Lower lobe of right lung (tissue), 2 donors: ENCODE measurements at places on chromosomes 5 and 9. TPM values are rescaled to one million over a fixed set of nuclear protein-coding genes. Genes with fewer than 3 reads are reported as not detected.

ADRA1B gene
- 3.8 TPM for total RNA-seq

DNA sequence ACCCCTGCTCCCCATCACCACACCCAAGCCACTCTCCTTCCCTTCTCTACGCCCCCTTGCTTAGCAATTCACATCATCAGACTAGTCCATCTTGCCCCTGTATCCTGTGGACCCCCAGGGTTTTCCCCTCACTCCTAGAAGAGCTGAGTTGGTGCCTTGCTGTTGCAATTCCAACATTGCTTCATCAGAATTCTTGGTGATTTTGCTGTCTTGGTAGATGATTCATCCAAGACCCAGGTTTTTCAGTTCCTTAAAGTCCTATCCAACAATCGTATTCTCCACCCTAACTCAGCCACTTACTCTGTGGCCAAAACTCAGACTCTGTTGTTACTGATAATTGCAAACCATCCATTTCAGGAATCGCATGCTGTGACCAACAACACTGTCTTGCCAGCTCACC is 21.4 kb upstream of the CCNJL start:
- DNase-seq, result no peak

JAKMIP2 gene
- total RNA-seq, result 8.3 TPM

GRCh38 chr5:1860949-1861348 is 21.8 kb downstream of the IRX4 start:
- no peak for DNase-seq

DNA sequence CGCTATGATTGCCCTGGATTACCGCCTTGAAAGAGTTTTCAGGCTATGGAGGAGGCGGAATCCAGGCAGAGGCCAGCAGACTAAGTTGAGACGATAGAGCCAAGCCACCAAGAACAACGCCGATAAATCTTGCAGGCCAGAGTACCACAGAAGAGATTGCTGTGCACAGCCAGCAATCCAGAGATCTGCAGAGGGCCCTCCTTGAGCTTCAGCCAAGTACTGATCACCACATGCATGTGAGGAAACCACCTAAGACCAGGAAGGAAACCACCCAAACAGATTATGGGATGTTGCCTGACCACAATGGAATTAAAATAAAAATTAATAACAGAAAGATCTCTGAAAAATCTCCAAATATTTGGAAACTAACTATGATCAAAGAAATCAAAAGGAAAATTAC is 74.9 kb downstream of the GCNT4 start:
- DNase-seq, result no peak

PCDHGA9 gene
- total RNA-seq, result 4.8 TPM

GRCh38 chr9:91776409-91777291 is 173.4 kb downstream of the ROR2 start:
- DNase-seq, result no peak

- no peak for DNase-seq
Measured at GRCh38 chr5:8505196-8505595, 636.2 kb downstream of the MTRR start.

GRCh38 chr5:117337064-117337749 is 762.6 kb upstream of the SEMA6A start:
- no peak for DNase-seq

PPP3R2 gene
- total RNA-seq, result not detected

PNPLA7 gene
- total RNA-seq, result 12.2 TPM

- DNase-seq, result no peak
Measured at GRCh38 chr5:151258201-151258611, 5.2 kb downstream of the GM2A start.

C9orf152 gene
- 26.1 TPM for total RNA-seq

LVRN gene
- total RNA-seq, result 1.3 TPM

NAIP gene
- 43.9 TPM for total RNA-seq
